ENCODE measurements at places on chromosomes 7 and 10.

DNA sequence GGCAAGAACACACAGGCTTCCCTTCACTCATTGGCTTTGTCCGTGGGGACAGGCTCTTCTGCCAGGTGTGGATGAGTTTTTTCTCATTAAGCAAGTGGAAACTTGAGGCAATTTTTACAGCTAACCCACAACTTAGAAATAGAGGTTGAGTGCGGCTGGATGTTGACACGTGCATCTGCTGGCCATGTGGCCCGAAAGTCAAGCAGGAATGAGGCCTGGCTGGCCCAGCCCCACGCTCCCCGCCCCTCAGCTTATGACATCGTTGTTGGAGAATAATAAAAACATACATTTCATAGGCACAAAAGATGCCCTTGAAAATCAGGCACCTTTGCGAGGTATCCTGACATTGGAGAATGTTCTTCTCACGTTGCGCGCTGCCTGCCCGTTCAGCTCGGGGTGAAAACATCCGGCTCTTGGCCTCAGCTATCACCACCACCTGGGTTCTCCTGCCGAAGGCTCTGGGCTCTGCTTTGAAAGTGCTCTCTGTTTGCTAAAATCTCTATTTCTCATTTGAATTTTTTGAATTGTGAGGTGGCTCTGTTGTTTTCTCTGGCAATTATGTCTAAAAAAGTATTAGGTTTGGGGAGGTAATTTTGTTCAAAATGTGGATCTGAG lies 310.7 kb downstream of the WDR37 start:
- no peak for DNase-seq

GRCh38 chr10:112872728-112873127 lies 77.3 kb upstream of the TCF7L2 start:
- DNase-seq: no peak

GRCh38 chr7:105364684-105365083 lies 24.0 kb downstream of the SRPK2 start:
- DNase-seq: no peak

DNA sequence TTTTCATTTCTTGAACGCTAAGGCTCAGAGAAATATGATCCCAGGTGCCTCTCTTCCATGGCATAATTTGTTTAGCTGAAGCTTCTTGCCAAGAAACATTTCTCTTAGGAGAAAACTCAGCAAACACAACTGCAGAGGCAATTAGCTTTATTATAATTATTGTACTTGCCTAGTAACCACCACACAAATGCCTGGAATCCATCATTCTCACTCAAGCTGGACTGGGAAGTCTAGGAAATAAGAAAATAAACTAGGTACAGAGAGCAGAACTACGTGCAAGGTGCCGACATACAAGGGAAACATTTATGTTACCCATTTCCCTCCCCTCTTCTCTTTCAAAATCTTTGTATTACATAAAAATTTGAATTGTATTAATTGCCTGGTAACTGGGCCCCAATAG lies 15.1 kb downstream of the SLC35B4 start:
- no peak for DNase-seq

DNA sequence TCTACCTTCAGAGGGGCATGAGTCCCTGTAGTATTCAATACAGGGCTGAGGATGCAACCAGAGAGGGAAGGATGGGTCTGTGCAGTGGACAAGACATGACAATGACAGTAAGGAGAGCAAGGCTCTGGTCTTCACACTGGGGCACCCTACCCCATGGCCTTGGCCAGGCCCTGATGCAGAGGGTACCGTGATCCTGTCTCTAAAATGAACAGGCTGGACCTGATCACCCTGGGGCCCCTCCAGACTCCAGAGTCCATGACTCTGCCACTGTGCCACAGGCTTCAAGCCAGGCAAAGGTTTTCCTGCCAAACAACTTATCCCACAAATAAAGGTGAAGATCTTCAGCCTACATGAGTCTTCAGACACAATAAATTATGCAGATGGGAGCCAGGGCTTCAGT lies 4.9 kb downstream of the MAT1A start:
- DNase-seq: no peak

DNA sequence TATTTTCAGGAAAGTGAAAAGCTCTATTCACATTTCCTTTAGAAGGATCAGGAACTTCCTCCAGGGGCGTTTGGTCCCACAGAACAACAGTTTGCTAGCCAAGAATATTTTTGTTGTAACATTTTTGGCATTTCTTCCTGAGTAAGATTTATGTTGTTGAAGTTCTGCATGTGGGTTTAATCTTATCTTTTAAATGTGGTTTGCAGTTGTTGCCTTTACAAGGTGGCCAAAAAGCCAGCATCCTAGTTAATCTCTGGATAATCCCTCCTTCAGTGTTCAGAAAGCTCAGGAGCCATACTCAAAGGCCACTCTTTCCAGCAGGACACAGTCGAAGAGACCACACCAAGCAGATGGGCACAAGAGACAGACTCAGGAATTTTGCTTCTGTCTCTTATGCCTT lies 30.0 kb downstream of the SLC26A4 start:
- DNase-seq: no peak

- DNase-seq: no peak
Measured at GRCh38 chr10:73647211-73647874, 6.1 kb upstream of the MYOZ1 start.

DNA sequence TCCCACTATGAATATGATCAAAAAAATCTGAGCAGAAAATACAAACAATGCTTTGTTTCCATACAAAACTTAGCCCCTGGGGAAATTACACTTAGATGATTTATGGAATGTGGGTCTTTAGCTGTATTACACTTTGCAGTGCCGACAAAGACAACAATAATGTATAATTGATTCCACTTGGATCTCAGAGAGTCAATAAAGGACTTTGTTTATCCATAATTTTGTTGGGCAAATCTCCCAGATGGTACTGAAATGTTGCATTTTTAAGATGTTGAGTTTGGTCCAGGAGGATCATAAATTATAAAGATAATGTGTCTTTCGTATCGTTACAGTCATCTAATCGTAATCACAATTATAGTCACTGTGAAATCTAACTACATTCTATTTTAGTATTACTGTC lies 66.9 kb upstream of the DOCK1 start:
- DNase-seq: no peak

DNA sequence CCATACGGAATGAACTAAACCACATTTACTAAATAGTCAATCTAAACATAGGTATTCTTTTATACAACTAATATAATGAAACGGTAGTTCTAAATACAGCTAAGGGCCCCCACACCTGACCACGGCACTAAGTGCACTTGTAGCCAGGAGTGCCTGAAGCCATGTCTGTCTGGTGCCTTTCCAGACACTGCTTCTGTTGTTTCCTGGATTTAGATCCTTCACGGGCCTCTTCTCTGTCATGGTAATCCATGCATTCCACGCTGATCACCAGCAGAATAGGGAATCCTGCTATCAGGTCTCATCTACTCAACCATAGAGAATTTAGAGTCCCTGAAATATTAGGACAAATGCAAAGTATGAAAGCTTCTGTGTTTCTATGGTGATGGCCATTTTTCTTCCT lies 37.8 kb downstream of the OSBPL3 start:
- DNase-seq: no peak

- no peak for DNase-seq
Measured at GRCh38 chr10:119494236-119495020, 48.1 kb downstream of the RGS10 start.

GRCh38 chr7:91242097-91242844 lies 22.0 kb upstream of the FZD1 start:
- no peak for DNase-seq

DNA sequence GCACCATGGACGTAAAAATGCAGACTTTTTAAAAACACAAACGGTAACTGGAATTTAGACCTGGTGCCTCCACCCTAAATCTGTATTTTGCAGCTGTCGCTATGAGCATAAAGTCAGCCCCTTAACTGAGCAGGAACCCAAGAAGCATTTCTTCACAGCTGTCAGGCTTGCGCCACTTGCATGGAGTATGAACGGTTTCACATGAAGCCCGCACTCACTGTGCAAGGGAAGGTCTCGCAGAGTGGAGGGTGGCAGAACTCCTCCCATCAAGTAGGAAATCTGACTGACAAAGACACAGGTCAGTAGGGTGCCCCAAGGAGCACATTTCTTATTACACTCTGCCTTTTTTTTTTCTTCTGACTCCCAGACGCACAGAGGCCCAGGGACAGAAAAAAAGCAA lies 58.5 kb downstream of the ELMO1 start:
- DNase-seq: no peak

DNA sequence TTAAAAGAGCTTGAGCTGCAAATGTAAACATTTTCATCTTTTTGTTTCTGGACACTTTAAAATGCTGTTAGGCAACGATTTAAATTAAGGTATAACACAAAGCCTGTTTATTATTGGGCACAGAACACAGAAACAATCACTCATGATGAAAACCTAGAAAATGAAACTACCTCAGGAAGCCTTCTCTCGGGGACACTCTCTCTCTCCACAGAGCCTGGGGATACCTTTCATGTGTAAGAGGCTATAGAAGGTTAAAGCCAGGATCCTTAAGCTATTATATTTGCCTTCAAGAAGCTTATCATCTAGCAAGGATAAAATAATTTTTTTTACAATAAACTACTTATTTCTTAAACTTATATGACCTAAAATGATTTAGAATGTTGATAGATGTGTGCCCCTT lies 194.1 kb downstream of the SKAP2 start:
- no peak for DNase-seq
